H4 (cell line): ENCODE measurements at places on chromosomes 5 and 9.

- no peak for DNase-seq
These were observed 85.5 kb downstream of the DCP2 start for GRCh38 chr5:113061846-113062780.

- DNase-seq, result no peak
These were observed 272.9 kb upstream of the PTGER4 start for GRCh38 chr5:40406741-40407211.

DNA sequence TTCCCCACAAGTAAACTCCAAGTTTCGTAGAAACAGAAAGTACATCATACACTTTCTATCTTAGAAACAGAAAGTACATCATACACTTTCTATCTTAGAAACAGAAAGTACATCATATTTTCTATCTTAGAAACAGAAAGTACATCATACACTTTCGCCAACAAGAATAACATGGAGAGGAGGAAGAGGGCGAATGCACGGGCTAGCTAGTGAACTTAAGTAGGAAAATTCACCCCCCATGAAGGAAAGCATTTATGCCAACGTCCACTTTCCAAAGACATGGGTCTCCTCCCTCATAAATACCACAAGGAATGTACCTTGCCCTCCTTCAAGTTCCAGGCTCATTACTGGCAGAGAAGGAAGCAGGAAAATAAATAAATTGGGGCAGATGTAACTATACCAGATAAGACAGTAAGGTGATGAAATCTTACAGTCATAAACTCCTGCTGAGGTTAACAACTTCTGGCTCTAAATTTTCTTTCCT, 64.7 kb downstream of the FRMD3 start:
- DNase-seq, result peak; percentile 6

- peak; percentile 65 for DNase-seq
These were observed 1.0 kb downstream of the MATR3 start for GRCh38 chr5:139294374-139295165.

DNA sequence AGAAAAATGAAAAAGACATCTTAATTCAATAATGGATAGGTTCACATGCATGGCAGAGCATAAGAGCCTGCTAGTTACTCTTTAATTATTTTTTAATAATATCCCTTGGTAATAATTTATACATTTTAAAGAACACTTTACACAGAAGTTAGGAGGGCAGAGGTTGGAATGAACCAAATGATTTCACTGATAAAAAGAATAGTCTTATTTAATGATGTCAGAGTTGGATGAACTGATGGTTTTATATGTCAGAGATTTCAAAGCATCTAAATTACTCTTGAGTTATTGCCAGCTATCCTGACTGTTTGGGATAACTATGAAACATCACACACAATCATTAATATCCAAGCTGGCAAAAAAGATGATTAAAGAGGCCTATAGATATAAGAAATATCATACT, 244.8 kb downstream of the CSNK1G3 start:
- no peak for DNase-seq

DNA sequence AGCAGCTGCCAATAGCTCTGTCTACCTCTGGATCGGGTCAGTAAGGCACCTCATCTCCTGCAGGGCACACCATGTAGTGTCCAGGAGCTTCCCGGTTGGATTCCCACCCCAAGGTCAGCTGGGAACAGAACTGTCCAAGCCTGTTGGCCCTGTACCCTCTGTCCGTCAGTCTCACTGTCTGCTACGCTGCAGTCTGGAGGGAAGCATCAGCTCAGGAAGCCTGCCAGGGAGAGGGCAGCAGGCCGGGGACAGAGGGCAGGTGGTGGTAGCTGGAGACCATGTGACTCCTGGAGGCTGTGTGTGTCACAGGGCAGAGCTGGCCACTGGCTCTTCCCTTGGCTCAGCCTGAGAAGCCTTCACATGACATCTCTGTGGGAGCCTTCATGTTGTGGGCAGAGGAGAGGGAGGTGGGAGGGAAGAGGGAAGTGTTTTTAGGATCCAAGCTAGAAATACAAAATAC, 134.5 kb downstream of the SEC61B start:
- no peak for DNase-seq
